Left ventricle myocardium superior (tissue), 1 donor: ENCODE measurements at places on chromosomes 3 and 15. TPM values are rescaled to one million over a fixed set of nuclear protein-coding genes. Genes with fewer than 3 reads are reported as not detected.

The GUCA1C gene
- 1.8 TPM for total RNA-seq

The TMEM212 gene
- not detected for total RNA-seq

The P2RY1 gene
- 11.5 TPM for total RNA-seq

The SLC6A1 gene
- 0.62 TPM for total RNA-seq

The KNG1 gene
- total RNA-seq, result 0.37 TPM

The MCF2L2 gene
- total RNA-seq, result 0.25 TPM

The MOBP gene
- total RNA-seq, result not detected

The TMCO5A gene
- total RNA-seq, result not detected

The NR1I2 gene
- total RNA-seq, result 0.12 TPM

The CAMK1 gene
- 11.7 TPM for total RNA-seq

The MLH1 gene
- total RNA-seq, result 38.8 TPM

The CFAP44 gene
- total RNA-seq, result 1.9 TPM

The DNAH1 gene
- 2.3 TPM for total RNA-seq

The FAM81A gene
- 11.0 TPM for total RNA-seq

The NUP210 gene
- total RNA-seq, result 3.9 TPM

The HIGD2B gene
- not detected for total RNA-seq

The C3orf49 gene
- total RNA-seq, result not detected

The MYRIP gene
- total RNA-seq, result 0.84 TPM

The CLDN11 gene
- total RNA-seq, result 4.2 TPM

The FBLN2 gene
- total RNA-seq, result 53.8 TPM

The SLC22A13 gene
- total RNA-seq, result not detected

The RAB7A gene
- 250 TPM for total RNA-seq

The KBTBD12 gene
- total RNA-seq, result 27.5 TPM

The ANKRD63 gene
- total RNA-seq, result 1.0 TPM

The IL5RA gene
- total RNA-seq, result 0.17 TPM

The CEMIP gene
- not detected for total RNA-seq

The CLK3 gene
- total RNA-seq, result 55.3 TPM

The GP5 gene
- not detected for total RNA-seq

The TMEM40 gene
- total RNA-seq, result 2.8 TPM

The FAM107A gene
- total RNA-seq, result 78.0 TPM

The SLC24A5 gene
- total RNA-seq, result not detected

The TRIM42 gene
- not detected for total RNA-seq

The EFCC1 gene
- total RNA-seq, result 3.0 TPM

The ANKDD1A gene
- 1.3 TPM for total RNA-seq

The WDR49 gene
- 0.92 TPM for total RNA-seq

The TMEM45A gene
- total RNA-seq, result 3.2 TPM

The NEK10 gene
- 16.9 TPM for total RNA-seq

The ESYT3 gene
- 1.2 TPM for total RNA-seq

The NXPE3 gene
- total RNA-seq, result 48.0 TPM

The ATP13A5 gene
- not detected for total RNA-seq

The OR5K2 gene
- not detected for total RNA-seq

The DLL4 gene
- 11.6 TPM for total RNA-seq

The CCRL2 gene
- total RNA-seq, result 1.4 TPM

The ACKR4 gene
- total RNA-seq, result 1.4 TPM

The ADIPOQ gene
- total RNA-seq, result 4.0 TPM

The TIMMDC1 gene
- total RNA-seq, result 349 TPM

The GOLGA8O gene
- total RNA-seq, result 2.0 TPM

The KCNMB2 gene
- 2.7 TPM for total RNA-seq

The GOLGA8H gene
- total RNA-seq, result not detected

The CPB1 gene
- not detected for total RNA-seq

The RBMS3 gene
- total RNA-seq, result 20.7 TPM

The CCDC13 gene
- total RNA-seq, result 0.17 TPM

The DPPA4 gene
- not detected for total RNA-seq

The PFN2 gene
- total RNA-seq, result 71.8 TPM

The OIP5 gene
- total RNA-seq, result not detected
